ENCODE measurements at places on chromosomes 3 and 15. TPM values are rescaled to one million over a fixed set of nuclear protein-coding genes. Genes with fewer than 3 reads are reported as not detected.

The NPAP1 gene
- total RNA-seq = not detected

The CLDN1 gene
- total RNA-seq = 4.7 TPM

The GABRB3 gene
- 0.54 TPM for total RNA-seq

The SCG5 gene
- total RNA-seq = 8.3 TPM

The RLBP1 gene
- not detected for total RNA-seq

The A4GNT gene
- total RNA-seq = not detected

The C3orf85 gene
- total RNA-seq = not detected

The ZBTB20 gene
- 13.3 TPM for total RNA-seq

The INSYN1 gene
- 0.18 TPM for total RNA-seq

The STAB1 gene
- total RNA-seq = not detected

The UPK1B gene
- total RNA-seq = 0.28 TPM

The SKOR1 gene
- total RNA-seq = not detected

The FMN1 gene
- total RNA-seq = 29.4 TPM

The GRK7 gene
- total RNA-seq = not detected

The SERINC4 gene
- not detected for total RNA-seq

The NLGN1 gene
- total RNA-seq = 12.5 TPM

The C2CD4B gene
- not detected for total RNA-seq

The HDC gene
- total RNA-seq = not detected

The NR1I2 gene
- not detected for total RNA-seq

The AMOTL2 gene
- total RNA-seq = 162 TPM

The DCBLD2 gene
- 196 TPM for total RNA-seq

The SPATA12 gene
- under 0.01 TPM for total RNA-seq

The CPEB1 gene
- total RNA-seq = 6.9 TPM

The CPB1 gene
- total RNA-seq = not detected

The ZBED2 gene
- total RNA-seq = 0.72 TPM

The AHSG gene
- total RNA-seq = not detected

The COL8A1 gene
- 119 TPM for total RNA-seq

The CCR8 gene
- total RNA-seq = not detected

The GOLGA8G gene
- total RNA-seq = not detected

The PP2D1 gene
- total RNA-seq = not detected

The HIGD2B gene
- not detected for total RNA-seq

The ST3GAL6 gene
- 1.4 TPM for total RNA-seq

The PTX3 gene
- total RNA-seq = 96.7 TPM

The GOLGA6A gene
- total RNA-seq = not detected

The FHIT gene
- total RNA-seq = not detected

The CMTM8 gene
- not detected for total RNA-seq

The CORO2B gene
- 9.7 TPM for total RNA-seq

The WDR72 gene
- total RNA-seq = not detected

The GABRR3 gene
- total RNA-seq = not detected

The PLXND1 gene
- 22.5 TPM for total RNA-seq

The ZNF774 gene
- total RNA-seq = 1.1 TPM

The ADAMTSL3 gene
- under 0.01 TPM for total RNA-seq

The CCDC80 gene
- 406 TPM for total RNA-seq

The GOLGA6L2 gene
- total RNA-seq = not detected

The ADAMTS9 gene
- total RNA-seq = 1.1 TPM

The CAND2 gene
- total RNA-seq = 2.9 TPM

Data from IMR-90 (cell line).